NCI-H2029 (cell line): ENCODE measurements at places on chromosomes 16 and 17.

GRCh38 chr17:12098568-12098967, 77.9 kb downstream of the MAP2K4 start:
- DNase-seq, result no peak

GRCh38 chr16:27983244-27983643, 80.3 kb downstream of the GSG1L start:
- no peak for DNase-seq

- DNase-seq, result peak; percentile 20
Observed at GRCh38 chr17:82636626-82637598, 11.3 kb downstream of the WDR45B start.

GRCh38 chr16:51012396-51012795, 138.7 kb downstream of the SALL1 start:
- DNase-seq, result no peak

- DNase-seq, result no peak
Observed at GRCh38 chr17:78925662-78926555, 722 bp upstream of the TIMP2 start.

DNA sequence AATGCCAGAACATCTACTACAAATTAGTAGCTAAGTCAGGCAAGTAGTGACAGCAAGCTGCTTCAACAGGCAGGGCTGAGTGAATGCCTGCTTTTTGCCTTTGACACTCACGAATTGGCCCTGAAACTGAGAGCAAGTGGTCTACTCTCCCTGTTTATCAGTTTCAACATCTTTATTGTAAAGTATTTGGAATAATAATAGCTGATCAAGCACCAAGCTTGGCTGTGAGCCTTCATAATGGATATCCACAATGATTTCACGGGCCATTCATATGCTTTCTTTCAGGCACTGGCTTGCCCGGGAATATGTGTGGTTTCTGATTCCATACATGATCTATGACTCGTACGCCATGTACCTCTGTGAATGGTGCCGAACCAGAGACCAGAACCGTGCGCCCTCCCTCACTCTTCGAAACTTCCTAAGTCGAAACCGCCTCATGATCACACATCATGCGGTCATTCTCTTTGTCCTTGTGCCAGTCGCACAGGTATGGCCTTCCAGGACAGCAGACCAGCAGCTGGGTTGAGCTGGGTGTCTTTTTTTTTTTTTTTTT, 5.2 kb downstream of the TLCD3A start:
- no peak for DNase-seq

DNA sequence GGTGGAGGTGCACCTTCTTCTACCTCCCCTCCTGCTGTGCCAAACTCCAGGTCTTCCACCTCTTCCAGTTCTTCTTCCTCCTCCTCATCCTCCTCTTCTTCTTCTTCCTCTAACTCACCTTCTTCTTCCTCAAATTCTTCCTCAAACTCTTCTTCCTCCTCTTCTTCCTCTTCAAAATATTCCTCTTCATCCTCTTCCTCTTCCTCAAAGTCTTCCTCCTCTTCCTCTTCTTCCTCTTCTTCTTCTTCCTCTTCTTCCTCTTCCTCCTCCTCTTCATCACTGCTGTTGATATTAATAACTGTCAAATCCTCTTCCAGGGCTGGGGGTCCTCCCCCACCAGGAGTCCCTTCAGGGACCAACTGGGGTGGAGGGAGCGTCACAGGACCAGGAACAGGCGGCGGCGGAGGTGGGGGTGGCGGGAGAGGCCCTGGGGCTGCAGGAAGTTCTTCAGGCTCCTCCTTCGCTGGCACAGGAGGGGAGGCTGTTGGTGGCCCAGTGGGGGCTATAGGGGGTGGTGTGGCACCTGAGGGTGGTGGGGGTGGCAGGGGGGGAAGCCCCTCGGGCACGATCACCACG, 30.7 kb upstream of the ALOX15 start:
- DNase-seq, result no peak

- DNase-seq, result no peak
Observed at GRCh38 chr16:68605746-68606145, 39.4 kb upstream of the CDH3 start.

GRCh38 chr16:76265434-76266045, 11.7 kb upstream of the CNTNAP4 start:
- DNase-seq, result peak; percentile 4
